Activated T-helper 1 cell treated with Interleukin-2 at 50 U/mL for 16 hours (primary cell): ENCODE measurements at places on chromosomes 2 and 18.

- DNase-seq: no peak
These were observed 16.4 kb downstream of the DYNAP start for GRCh38 chr18:54607213-54608027.

DNA sequence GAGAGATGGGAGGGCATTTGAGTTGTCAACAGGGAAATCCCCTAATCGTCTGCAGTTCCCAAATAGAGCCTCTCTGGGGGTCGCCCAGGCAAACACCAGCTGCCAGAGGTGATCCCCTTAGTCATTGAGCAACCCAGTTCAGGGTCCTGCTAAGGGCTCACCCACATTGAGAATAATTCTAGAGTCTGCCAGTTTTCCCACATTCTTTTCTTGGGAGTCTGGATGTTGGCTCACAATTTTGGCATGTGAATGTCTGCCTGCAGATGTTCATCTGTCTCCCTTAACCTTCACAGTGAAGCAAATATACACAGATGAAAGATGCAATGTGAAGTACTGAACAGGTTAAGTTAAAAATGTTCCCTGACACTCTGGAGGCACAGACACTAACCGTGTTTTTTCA lies 11.4 kb upstream of the SMIM21 start:
- no peak for DNase-seq

DNA sequence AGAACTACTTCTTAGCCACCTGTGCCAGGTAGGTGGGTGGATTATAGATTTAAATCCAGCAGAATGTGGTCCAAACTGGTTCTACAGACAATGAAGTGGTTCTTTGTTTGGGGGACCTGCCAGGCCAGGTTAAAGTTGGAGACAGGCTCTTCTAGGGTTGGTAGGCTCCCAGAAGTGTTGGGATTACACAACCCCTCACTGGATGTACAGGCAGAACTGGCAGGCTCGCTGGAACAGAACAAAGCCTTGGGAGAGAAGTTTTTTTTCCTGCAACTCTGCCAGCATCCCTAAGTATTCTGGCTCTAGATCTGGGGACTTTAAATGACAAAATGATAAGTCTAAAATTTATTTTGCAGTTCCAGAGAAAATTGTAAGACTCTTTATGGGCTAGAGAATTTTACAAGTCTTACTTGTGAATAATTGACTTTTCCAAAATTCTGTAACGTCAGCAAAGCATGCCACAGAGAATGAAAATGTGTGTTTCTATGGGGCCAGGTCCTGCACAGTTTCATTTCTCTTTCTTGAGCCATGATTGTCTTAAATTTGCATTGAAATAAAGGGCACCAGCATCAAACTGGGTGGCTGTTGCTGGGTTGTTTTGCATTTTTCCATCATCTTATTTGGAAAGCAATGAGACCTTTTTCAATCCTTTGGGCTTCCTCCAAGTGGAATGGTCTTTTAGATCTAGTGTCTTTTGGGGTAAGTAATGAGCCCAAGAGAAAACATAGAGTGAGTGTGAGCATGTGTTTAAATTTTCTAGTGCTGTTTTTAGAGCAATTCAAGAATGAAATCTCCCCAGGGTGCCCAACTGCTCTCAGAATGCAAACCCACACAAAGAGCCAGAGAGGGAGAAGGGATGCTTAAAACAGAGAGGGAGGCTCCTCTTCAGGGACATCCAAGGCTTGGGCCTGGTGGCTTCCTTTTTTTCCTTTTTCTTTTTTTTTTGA lies 32.4 kb upstream of the ATL2 start:
- no peak for DNase-seq

DNA sequence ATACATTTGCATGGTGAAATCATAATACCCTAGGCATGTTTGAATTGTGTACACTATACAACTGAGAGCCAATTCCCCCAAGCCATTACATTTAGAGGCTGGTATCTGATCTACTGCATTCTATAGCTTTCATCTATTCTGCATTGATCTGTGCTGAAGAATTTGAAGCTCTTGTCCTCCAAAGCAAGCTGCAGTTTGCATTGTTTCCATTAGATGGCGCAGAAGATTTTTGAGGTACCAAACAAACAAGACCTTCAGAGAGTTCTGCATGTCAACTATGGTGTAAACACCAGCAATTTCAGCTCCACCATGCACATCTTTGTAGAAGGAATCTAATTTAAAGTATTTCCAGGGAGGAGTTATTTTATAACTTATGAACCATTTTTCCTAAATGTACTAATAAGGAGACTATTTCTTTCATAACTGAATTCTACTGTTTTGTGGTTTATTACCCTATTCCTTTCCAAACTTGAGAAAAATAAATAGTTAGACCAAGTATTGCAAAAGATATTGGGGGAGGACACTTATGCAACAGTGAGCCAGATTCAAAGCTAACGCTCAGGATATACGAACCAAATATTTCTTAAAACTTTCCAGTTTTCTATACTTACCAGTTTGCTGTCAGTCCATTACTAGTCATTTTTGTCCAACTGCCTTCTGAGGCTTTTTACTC lies 761.8 kb upstream of the ACVR2A start:
- peak; percentile 8 for DNase-seq

- no peak for DNase-seq
These were observed 33.5 kb downstream of the AOX1 start for GRCh38 chr2:200619279-200619678.

DNA sequence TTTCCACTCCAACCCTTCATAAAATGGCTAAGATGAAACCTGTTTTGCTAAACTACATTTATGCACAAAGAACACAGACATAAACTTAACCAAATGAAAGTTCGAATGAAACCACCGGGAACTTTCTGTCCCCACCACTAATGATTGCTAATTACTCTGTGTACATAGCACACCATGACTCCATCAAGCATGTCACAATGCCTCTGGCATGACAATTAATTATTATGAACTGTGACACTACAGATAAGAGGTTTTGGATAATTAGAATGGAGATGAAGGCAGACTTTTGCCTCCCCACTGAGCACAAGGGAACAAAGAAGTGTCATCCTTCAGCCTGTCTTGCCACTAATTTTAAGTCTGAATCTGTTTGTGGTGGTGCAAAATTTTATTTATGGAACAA lies 1.5 kb downstream of the DAPL1 start:
- no peak for DNase-seq

DNA sequence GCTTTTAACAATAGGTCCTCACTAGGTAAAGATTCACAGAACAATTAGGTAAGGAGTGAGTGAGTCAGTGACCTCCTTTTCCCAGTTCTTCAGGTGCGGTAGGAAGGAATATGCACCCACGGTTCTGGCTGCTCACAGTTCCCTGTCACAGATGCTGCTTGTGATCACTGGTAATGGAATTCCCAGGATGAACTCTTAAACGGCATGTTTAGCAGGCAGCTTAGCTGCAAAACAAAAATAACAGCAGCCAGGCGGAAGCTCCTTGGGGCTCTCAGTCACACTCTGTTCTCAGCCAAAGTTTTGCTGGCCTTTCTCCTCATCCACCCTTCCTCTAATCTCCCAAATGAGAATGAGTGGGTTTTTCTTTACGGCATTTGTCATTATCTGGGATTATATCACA lies 274.5 kb downstream of the MYT1L start:
- DNase-seq: no peak

DNA sequence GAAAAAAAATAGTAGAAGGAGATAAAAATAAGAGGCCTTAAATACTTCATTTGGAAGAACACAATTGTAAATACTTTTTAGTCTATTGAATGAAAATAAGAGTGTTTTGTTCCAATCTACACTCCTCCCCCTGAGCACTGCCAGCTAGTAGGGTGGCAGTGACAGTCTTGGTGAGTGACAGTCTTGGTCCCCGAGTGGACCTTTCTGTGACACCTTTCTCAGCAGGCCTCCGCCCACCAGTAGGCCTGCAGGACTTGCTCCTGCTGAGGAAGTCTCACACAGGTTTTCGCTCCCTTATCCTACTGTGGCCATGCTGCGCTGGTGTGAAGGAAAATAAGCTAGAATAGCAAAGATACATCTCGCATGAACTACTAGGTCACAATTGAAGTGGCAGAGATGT lies 666.8 kb downstream of the NR4A2 start:
- DNase-seq: no peak

DNA sequence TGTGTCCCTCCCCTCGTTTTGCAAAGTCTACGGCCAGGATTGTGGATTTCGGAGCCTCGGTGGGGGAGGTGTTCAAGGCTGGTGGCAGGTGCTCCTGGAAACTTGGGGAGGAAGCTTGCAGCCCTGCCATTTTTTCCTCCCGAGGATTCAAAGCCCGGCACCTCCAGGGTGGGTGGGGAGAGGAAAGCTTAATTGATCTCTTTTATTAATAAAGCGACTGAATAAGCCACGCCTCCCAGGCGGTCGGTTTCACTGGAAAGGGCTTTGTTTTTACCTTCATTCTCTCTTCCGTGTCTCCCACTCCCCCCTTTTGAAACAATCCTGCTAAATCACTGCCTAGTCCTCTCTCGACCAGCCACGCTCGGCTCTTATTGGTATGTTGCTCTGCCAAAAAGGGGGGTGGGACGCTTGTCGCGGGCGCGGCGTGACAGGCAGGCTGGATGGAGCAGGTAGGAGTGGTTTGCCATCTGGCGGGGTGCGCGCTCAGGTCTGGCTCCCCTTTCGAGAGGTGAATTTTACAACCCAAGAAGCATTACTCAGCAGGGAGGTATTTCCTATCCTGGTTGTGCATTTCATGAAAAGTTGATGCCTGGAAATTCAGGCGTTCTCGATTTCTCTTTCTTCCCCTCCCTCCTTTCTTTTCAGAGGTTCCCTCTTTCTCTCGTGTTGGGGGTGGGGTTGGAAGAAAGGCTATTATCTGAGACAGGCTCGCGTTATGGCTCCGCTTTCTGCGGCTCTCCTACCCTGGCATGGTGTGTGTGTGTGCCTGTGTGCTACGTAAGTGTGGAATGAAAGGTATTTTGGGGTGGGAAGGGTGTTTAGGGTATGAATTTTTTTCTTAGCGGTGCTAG lies 1.4 kb downstream of the NEDD4L start:
- no peak for DNase-seq

DNA sequence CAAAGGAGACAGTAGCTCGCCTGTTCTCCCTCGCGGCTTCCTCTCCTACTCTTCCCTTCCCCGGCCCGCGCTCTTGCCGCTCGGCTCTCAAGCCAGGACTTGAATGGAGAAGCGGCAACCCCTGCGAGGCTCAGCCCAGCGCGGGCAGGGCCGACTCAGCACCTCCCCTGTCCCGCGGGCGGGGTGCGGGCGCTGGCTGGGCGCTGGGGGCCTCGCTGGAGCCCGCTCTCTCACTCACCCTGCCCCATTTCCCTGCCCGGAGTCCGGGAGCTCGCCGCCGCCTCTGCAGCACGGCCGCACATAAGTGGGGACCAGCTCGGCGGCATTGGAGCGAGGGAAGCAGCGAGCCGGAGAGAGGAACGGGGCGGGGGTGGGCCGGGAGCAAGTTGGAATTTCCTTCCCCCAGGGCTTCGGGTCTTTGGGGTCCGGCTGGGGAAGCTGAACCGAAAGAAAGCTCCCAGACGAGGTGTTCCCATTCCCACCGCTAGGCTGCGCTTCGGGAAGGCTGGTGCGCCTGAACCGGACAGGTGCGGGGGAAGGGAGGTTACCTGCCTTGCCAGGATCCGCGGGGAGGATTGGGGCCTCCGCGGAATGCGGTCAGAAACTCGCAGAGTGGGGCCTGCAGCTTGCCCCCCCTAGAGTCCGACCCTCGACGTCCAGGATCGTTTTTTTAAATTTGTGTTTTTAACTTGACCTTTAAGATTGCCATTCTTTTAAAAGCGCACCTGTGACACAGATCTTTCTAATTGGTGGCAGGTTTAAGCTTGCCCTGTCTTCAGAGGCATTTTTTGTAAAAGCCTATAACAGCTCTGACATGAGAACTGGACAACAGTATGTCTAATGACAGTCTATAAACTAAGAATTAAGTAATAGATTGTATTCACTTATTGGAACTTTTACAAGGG lies at the start of gene COBLL1:
Gene COBLL1, minus strand, starts transcription at position 105 of the 905 bp plus-strand sequence. CDS start 627 bp downstream, outside the sequence.
- no peak for DNase-seq

- DNase-seq: no peak
These were observed 698.1 kb upstream of the NXPH2 start for GRCh38 chr2:139478165-139478914.

GRCh38 chr2:26068602-26069298 lies 34.9 kb downstream of the RAB10 start:
- DNase-seq: peak; percentile 10

- DNase-seq: no peak
These were observed 1.3 kb upstream of the LMAN1 start for GRCh38 chr18:59360381-59360780.

DNA sequence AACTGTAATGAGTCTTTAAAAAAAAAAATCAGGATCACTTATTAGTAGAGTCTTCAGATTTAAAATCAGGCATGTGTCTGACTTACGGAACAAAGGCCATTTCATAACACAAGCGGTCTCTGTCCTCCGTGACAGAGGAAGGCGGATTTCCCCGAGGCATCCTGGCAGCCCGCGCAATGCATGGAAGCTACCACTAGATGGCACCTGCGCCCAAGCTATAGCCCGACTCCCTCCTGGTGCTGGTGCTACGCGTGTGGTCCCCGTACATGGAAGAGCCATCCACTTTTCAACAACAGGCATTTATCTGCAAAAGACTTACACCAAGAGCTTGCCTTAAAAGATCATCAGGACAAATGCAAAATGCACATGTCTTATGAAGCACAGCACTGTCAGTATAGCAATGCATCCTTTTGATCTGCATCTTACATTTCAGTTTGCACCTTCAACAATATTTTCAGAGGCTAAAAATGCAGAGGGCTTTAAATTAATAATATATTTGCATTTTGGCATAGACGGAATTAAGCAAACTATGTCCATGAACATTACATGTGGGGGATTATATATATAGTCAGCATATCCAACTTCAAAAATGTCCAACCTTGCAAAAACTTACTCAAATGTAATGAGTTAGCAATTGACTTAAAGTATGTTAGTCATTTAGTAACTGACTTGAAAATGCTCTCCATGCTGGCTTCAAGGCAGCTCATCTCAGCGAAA lies 96.0 kb downstream of the ZNF516 start:
- peak; percentile 50 for DNase-seq

GRCh38 chr2:110853516-110853915 lies 121.1 kb downstream of the ACOXL start:
- no peak for DNase-seq

GRCh38 chr2:16553226-16553625 lies 112.4 kb downstream of the CYRIA start:
- DNase-seq: no peak

GRCh38 chr2:71498261-71498701 lies 44.9 kb downstream of the DYSF start:
- DNase-seq: no peak

GRCh38 chr2:190571686-190572085 lies 37.2 kb upstream of the NEMP2 start:
- no peak for DNase-seq

GRCh38 chr18:75199327-75199726 lies 9.6 kb downstream of the PTGR3 start:
- no peak for DNase-seq

GRCh38 chr2:56248965-56249742 lies 65.4 kb downstream of the CCDC85A start:
- no peak for DNase-seq

- no peak for DNase-seq
These were observed 55.6 kb downstream of the BIN1 start for GRCh38 chr2:127051116-127052056.

DNA sequence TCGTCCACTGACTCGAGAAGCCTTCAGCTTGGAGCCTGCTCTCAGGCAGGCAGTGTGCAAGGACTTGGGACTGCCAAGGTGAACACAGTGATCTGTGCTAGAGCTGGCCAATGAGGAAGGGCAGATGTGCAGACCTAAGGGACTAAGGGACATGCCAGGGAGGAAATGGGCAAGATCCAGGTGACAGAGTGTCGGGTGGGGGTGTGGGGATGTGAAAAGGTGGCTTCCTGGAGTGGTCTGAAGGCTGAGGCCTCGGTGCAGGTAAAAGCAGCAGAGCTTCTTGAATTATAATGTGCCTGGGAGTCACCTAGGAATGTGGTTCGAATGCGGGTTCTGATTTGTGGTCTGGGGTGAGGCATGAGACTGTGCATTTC lies 42.0 kb downstream of the STEAP3 start:
- no peak for DNase-seq

- DNase-seq: no peak
These were observed 56.8 kb downstream of the SLC4A10 start for GRCh38 chr2:161681046-161681445.
